Immature natural killer cell (primary cell): ENCODE measurements at places on chromosomes 4 and X.

GRCh38 chr4:183445097-183445428 is 627 bp downstream of the CDKN2AIP start:
- no peak for DNase-seq

DNA sequence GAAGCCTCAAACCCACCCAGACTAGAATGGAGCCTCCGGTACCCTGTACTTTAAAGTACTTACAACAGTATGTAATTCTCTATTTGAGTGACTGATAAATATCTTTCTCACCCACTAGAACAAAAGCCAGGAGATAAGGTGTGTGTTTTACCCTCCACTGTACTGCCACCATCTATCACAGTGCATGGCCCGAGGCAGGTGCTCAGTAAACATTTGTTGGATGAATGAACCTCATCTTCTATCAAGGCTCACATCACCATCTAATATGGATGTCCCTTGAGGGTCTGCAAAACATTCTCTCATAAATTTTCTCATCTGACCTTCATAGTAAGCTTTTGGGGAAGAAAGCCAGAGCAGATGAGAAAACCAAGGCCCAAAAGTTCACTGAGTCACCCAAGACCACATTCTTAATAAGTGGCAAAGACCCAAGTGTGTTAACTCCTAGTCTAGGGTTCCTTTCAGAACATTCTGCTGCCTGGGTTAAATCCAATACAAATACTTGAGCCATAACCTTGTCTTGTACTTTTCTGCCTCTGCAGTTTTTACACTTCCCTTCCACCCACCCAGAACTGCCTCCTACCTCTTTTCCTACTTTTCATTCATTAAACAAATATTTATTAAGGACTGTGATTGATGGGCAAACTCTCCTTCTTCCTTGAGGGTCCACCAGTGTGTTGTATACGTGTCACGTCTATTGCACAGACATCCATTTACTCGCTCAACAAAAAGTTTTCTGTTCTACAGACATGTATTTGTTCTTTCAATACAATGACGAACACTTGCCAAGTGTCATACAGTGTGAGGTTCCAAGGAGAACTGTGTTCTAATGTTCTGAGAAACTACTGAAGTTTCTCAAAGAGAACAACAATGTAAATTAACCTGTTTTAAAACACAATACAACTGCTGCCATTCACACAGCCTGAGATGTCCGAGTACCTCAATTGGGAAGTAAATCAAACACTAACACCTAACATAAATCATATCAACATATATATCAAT is 35.7 kb downstream of the APBB2 start:
- no peak for DNase-seq

DNA sequence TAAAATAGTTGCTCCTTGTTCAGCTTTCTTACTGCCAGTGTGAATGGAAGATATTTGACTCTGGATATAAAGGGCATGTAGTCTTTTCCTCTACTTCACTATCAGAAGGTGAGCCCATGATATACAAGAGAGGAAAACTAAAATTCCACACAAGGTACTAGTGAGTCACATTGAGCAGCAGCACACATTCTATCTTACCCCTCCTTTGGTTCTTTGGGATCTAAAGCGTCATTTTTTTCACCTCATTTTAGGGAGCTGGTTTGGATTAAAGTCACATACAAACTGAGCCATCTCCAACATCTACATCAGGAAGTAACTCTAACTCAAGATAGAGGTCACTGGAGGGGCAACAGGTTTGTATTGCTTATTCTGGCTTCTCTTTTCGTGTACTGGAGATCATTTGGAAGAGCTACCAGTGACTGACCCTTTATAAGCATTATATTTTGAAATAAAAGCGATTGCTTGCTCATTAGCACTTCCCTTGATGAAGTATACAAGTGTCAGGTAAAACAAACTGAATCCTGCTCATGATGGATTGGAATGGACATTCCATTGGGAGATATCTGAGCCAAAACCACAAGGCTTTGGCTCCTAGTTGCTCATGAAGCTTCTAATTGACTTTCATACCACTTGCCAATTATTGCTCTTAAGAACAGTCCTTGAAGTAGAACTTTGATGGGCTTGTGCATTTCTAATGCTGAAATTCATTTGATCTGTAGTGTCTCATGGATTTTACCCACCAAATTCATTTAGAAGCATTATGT is 124.1 kb downstream of the SPCS3 start:
- DNase-seq: no peak

DNA sequence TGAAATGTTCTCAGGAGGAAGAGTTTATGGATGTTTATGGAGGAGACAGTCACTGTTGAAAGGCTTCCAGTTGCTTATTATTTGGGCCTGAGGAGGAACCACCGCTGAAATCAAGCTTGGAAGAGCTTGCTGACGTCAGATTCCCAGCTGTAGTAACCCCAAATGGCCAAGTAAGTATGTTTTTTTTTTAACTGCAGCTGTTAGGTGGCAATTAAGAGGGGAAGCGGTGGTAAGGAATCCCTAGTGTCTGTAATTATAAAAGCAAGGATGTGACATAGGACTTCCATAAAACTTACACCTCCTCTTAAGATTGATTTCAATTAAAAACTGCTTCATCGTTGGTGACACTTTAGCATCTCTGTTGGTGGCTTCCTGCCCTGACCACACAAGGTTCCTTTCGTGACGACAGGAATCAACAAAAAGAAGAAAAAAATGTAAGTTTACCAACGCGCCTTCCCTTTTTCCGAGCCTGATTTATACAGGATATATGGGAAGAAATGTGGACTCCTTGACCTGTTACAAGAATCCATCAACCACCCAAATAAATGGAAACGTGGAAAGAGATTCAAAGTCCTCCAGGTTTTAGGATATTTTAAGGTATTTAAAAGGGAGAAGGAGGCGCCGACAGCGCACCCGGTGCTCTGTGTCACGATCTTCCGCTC is 884 bp downstream of the RELL1 start:
- DNase-seq: peak; percentile 71

GRCh38 chr4:108359986-108360681 is 191.4 kb upstream of the LEF1 start:
- no peak for DNase-seq

GRCh38 chr4:177989503-177990201 is 547.4 kb upstream of the AGA start:
- no peak for DNase-seq

DNA sequence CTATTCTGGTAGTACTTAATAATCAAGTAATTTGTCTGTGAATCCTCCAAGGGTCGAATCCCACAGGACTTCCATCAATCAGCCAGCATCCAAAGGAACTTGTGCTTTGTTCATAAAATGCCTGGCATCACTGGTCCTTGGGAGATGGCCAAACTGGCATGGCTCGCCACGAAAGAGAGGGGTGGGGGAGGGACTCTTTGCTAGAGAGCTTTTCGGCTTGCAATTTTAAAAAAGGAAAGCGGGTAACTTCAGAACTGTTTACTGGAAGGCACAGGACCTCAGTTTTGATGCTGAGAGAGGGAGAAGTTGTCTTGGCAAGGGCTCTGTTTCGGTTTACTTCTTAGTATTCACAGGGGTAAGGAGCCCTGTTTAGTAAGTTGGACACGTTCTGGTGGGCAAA is 79.4 kb upstream of the FHL1 start:
- no peak for DNase-seq

DNA sequence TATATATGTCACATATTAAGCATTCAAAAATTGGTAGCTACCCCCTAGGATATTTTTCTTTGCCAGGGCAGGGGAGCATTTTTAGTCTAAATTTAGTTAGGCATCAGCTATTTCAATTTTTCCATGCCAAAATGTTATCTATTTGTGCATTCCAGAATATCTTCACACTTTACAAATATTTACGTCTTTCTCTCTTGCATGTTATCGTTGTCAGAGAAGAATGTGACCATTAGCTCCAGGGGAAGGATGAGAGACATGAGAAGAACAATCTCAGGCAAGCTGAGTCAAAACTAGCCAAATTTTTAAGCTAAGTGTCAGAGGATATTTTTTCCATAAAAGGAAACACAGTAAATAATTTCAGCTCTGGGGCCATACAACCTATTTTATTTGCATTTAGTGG is 885.0 kb upstream of the EPHA5 start:
- no peak for DNase-seq

DNA sequence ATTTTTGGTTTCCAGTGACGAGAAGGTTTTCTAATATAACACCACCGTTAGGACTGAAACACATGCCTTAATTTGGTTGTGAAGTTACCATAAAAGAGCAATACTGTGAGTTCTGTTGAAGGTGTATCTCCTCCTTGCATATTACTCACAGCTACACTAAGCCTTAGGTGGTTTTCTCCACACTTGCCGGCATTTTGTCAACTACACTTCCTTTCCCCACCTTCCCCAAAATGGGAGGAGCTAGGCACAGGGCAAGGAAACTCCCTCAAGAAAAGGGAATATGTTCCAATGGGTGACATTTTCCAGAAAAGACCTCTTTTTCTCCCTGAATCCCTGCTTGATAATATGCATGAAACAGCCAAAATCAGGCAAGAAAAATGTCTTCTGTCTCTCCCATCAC is 44.8 kb downstream of the RELL1 start:
- no peak for DNase-seq

- DNase-seq: no peak
Measured at GRCh38 chr4:69239557-69240168, 25.1 kb upstream of the UGT2B11 start.

- no peak for DNase-seq
Measured at GRCh38 chrX:50813843-50814661, at the start of gene SHROOM4. Gene SHROOM4 (minus strand): TSS chrX:50814194. CDS start chrX:50814018, 176 bp downstream.

DNA sequence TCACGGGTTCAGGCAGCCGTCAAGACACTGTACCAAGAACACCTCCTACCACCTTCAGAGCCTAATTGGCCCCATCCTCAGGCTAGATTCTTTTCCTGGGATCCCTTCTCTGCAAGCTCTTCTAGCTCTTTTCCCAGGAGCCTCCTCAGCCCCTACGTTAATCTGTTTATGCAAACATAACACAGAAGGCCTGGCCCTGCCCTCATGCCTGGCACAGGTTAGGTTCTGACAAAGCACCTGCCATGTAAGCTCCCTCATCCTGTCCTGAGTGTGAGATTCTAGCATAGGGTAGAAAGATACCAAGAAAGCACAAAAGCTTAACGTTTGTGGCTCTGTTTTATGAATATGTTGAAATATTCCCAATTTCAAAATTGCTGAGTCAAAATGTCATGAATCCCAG is 93.6 kb downstream of the IRF2 start:
- DNase-seq: no peak

- DNase-seq: no peak
Measured at GRCh38 chr4:153111426-153112040, 92.7 kb upstream of the TRIM2 start.

DNA sequence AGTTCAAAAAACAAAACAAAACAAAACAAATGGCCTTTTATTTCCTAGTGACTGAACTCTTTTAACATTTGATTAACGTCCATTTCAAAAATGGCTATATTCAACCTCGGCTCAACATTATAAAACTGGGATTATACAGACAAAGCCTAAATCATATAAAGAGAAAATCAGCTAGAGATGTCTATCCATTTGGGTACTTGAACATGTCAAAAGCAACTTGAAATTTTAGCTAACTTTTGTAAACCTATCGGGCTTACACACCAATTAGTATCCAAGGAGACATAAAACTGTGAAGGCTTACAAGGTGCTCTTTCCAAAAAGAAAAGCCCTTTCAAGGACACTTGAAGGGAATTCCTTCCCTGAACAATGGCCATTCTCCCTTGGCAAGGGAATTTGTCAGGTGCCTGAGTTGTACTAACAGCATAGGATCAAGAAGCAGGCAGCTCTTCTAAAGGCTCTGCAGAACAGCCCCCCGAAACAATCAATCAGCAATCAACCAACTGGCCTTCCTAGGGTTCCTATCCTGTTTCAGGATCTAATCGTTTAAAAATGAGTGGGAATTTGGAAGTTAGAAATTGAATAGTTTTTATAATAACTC is 633.7 kb upstream of the HTR2C start:
- DNase-seq: no peak

DNA sequence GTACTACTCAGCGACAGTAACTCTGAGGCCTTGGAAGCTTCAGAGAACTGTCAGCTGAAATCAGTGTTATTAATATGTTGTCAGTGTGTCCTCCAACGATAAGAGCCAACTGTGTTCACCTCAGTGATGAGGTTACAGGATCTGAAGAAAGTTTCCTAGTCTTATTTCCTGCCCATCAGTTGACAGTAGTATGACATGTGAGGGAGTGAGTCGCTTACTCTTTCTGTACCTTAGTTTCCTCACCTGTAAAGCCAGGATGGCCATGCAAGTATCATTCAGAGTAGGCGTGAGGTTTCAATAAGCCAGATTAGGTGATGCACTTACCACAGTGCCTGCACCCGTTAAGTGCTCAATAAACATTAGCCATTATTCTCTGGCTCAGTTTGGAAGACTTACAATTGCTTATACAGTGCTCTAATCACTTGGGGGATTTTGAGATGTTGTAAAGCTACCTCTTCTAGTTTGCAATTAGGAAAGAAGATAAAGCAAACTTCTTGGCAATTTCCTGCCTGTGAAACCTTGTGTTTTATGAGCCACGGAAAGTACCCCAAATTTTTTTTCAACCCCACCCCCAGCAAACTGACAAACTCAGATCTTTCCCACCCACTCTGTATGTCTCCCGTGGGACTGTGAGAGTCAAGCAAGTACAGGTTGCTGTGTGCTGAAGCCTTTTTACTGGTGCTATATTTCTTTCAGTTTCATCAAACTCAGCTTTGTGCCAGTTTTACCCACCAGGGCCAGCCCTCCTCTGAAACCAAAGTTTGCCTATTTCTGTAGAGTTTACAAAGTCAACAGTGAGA is 62.2 kb downstream of the ANXA3 start:
- DNase-seq: no peak

- DNase-seq: no peak
Measured at GRCh38 chr4:61950625-61951024, 750.5 kb downstream of the ADGRL3 start.

DNA sequence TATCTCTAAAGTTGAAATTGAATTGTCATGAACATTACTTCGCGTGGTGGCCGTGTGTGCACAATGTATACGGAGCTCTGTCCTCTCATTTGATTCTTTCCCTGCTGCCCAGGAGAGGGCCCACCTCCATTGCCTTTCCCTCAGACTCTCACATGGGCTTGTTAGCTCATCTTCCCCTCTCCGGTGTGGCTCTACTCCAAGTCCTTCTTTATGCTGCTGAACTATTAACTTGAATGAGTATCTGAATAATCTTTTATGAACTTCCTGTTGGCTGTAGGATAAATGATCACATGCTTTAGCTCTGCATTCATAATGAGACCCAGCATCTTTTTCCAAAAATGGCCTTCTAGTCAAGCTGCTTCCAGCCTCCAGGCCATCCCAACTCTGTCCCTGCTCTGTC is 68.8 kb upstream of the CLNK start:
- no peak for DNase-seq

DNA sequence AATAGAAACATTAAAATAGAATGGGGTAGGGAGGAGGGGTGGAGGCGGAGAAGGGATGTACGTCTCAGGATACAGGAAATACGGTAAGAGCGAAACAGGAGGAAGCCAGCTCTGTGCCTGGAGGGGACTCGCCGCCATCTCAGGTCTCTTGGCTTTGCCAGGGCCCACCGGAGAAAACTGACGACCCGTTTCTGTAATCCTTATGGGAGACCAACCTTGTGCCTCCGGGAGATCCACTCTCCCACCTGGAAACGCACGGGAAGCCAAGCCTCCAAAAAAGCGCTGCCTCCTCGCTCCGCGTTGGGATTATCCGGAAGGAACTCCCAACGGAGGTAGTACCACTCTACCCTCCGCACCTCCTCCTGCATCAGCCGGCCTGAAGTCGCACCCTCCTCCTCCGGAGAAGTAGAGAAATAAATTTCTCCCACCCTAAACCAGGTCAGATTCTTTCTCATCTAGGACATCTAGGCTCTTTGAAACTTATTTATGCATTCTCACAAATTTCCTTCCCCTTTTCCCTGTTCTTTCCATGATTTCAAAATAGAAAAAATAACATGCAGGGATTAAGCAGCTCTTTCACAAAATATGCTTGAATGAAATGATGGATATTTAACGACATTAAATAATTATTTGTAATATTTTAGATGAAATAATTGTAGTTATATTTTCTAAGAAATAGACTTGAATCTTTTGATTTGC is at the start of gene NBDY:
TSS of gene NBDY (plus strand) at position 92 of the 699 bp plus-strand sequence. CDS start at position 203, 111 bp downstream.
- peak; percentile 38 for DNase-seq
